NCI-H1092 (cell line): ENCODE measurements at places on chromosomes 1 and 21.

GRCh38 chr21:39666026-39666425 lies 53.3 kb downstream of the B3GALT5 start:
- DNase-seq, result no peak

DNA sequence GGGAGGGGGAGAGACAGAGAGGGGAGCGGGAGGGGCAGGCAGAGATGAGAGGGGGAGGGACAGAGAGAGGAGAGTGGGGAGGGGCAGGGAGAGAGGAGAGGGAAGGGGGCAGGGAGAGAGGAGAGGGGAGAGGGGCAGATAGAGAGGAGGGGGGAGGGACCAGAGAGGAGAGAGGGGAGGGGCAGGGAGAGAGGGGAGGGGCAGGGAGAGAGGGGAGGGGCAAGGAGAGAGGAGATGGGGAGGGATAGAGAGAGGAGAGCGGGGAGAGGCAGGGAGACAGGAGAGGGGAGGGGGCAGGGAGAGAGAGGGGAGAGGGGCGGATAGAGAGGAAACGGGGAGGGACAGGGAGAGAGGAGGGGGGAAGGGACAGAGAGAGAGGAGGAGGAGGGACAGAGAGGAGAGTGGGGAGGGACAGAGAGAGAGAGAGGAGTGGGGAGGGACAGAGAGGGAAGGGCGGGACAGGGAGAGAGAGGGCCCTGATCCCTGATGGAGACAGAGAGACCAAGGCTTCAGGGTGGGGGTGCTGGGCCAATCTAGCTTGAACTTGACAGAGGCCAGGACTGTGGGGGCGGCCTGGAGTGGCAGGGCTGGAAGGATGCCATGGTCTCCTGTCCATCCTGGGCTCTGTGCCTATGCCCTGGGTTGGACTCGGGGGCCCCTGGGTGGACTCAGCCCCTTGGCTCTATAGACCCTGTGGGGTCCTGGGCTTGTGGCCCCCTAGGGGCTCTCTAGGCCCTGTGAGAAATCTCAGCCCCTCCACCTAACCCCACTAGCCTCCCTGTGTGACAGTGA lies 43.6 kb downstream of the DMRTB1 start:
- no peak for DNase-seq

DNA sequence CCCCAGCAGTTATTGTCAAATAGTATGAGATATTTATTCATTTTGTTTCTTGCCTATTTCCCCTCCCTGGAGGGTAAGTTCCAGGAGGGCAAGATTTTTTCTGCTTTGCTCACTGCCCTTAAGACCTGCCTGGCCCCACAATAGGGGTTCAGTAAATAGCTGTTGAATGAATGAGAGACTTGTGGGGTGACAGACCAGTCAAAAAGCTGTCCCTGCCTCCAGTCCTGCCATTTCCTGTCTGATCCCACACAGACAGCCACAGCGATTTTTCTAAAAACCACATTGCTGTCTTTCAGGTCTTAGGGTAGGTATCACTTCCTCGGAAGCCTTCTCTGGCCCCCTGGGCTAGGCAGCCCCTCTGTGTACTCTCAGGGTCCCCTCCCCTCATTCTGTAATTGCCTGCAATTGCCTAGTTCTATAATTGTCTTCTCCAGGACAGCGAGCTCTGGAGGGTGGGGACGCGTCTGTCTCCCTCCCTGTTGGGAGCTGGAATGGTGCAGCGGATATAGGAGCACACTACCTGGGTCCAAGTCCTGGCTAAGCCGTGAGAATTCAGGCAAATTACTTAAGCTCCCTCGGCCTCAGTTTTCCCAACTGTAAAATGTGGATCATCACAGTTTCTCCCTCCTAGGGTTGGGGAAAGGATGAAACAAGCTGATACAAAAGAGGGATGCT lies 1.8 kb upstream of the EXTL1 start:
- no peak for DNase-seq

GRCh38 chr1:57424231-57425027 lies 569 bp upstream of the DAB1 start:
- DNase-seq, result peak; percentile 7

- DNase-seq, result no peak
Measured at GRCh38 chr1:78044796-78045562, 787 bp upstream of the GIPC2 start.

- no peak for DNase-seq
Measured at GRCh38 chr21:17491716-17492414, 21.0 kb upstream of the CXADR start.
